ENCODE measurements at places on chromosomes 2 and 18.

- DNase-seq = no peak
These were observed 141.5 kb downstream of the FAM210A start for GRCh38 chr18:13584825-13585224.

GRCh38 chr2:10957391-10957790 is 45.7 kb downstream of the KCNF1 start:
- DNase-seq = no peak

DNA sequence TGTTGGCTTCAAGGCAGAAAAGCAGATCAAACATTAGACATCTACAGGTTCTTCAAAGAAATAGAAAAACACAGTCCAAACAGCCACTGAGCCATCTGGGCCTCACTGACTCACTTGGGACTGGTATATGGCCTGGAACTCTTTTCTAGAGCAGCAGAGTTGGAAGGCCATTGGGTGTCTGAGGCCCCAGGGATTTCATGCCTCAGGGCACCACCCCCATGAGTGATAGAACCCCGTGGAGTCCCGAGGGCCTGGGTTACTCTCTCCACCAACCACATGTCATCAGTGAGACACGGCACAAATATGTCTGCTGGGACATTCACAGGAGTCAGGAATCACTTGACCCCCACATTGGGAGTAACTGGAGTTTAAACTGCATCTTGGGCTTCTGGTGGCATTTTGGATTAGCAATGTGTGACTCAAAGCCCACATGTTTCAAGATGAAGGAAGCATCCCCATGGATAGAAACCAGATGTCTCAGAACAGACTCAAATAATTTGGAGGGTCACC is 44.0 kb downstream of the CAPN13 start:
- DNase-seq = no peak

DNA sequence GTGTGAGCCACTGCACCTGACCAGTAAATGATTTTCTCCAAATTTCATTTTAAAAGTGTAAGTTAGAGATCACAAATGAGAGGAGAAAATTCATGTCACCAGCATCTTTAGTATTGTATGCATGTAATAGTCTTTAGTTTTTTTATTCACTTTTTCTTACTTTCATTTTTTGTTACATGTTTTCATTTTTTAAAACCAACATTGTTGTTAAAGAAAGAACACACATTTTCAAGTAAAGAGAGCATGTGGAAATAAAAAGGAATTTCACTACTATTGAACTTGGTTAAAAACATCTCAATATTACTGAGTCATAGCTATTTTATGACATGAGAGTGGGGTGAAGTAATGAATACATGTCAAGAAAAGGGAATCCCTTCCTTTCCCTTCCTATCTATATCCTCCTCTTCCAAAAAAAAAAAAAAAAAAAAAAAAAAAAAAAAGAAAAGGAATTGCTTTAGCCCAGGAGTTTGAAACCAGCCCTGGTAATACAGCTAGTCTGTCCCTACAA is 29.1 kb upstream of the PMAIP1 start:
- no peak for DNase-seq

GRCh38 chr2:215879977-215880940 is 133.1 kb downstream of the MREG start:
- DNase-seq = no peak

GRCh38 chr2:182952741-182953450 is 85.4 kb downstream of the NCKAP1 start:
- DNase-seq = peak; percentile 21

GRCh38 chr18:23784832-23785245 is 95.6 kb downstream of the LAMA3 start:
- DNase-seq = peak; percentile 90

GRCh38 chr2:231549446-231550239 is 19.4 kb upstream of the NMUR1 start:
- DNase-seq = no peak

DNA sequence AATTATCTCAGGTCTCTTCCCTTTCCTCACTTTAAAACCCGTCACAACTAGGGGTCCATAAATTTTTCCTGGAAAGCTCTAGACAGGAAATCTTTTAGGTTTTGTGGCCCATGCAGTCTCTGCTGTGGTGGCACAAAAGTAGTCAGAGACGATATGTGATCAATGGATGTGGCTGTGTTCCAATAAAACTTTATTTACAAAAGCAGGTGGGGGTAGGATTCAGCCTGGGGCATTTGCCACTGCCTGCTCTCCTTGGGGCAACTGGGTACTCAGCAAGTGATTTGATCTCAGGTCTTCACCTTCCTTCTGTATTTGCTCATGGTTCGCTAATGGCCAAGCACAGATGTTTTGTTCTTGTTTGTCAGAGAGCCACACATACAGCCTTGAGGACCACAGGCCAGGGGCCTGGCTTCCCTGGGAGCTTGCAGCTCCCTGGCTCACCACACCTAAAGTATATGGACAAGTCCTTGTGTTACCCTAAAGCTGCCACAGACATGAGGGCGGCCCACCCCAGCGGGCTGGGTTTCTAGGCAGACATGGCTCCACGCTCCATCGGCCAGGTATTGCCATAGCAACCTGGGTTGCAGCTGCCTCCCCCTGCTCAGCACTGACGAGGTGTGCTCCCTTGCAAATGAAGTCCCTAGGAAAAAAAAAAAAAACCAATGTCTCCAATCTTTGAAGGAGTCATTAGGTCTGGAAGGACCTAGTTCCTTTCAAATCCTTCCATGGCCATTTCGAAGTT is 89.7 kb upstream of the YWHAQ start:
- DNase-seq = no peak

DNA sequence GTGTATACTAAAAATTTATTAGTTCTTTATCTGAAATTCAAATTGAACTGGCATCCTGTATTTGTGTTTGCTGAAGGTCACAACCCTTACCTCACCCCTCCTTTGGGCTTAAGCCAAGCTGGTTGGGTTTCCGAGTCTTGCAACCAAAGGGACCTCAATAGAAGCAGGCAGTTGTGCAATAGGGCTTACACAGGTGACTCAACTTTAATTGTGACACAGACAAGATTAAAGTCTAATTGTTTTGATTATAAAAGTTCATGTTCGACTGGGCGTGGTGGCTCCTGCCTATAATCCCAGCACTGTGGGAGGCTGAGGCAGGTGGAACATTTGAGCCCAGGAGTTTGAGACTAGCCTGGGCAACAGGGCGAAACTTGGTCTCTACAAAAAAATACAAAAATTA is 71.5 kb downstream of the RAB31 start:
- DNase-seq = no peak

DNA sequence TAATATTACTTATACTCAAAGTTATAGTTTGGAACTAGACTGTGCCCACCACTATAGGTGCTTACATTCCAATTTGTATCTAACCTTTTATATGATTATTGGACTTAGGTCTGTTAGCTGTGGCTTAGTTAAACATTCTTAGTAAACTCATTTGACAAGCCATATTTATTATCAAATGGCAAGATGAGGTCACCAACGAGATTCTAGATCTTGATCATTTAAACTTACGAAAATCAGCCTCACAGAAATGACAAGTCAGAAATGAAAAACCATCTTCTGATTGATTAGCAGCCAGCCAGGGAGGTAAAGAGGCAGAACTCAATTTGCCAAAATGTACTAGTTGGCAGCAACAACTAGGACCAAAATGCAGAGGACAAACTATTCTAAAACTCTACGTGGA is 100.4 kb upstream of the STK17B start:
- DNase-seq = no peak

Measured in brain microvascular endothelial cell (primary cell).